Esophagus squamous epithelium (tissue), 5 donors: ENCODE measurements at places on chromosomes 3 and 15. TPM values are rescaled to one million over a fixed set of nuclear protein-coding genes. Genes with fewer than 3 reads are reported as not detected.

The TXNRD3 gene
- total RNA-seq = 14.7 TPM

GRCh38 chr3:136068708-136069107 lies 103.2 kb downstream of the PPP2R3A start:
- no peaks in the 10 kb centered on the region for H3K4me1 ChIP-seq
- H3K4me3 ChIP-seq = no peak overlapping the region
- H3K36me3 ChIP-seq = no peaks in the 10 kb centered on the region
- DNase-seq = no peak
- no peak overlapping the region for H3K27ac ChIP-seq

- no peak overlapping the region for H3K4me3 ChIP-seq
- no peaks in the 10 kb centered on the region for H3K36me3 ChIP-seq
- no peaks in the 10 kb centered on the region for H3K27me3 ChIP-seq
- DNase-seq = no peak
- H3K27ac ChIP-seq = no peak overlapping the region
- H3K4me1 ChIP-seq = no peaks in the 10 kb centered on the region
These were observed 103.7 kb downstream of the RPL22L1 start for GRCh38 chr3:170766253-170766652.

The TMEM44 gene
- total RNA-seq = 4.7 TPM

GRCh38 chr3:11820531-11821041 lies 26.1 kb downstream of the TAMM41 start:
- H3K27ac ChIP-seq = peak overlapping the region; percentile 6
- peaks cover 27% of the 10 kb centered on the region for H3K4me1 ChIP-seq
- DNase-seq = no peak
- no peak overlapping the region for H3K4me3 ChIP-seq
- no peaks in the 10 kb centered on the region for H3K27me3 ChIP-seq
- no peaks in the 10 kb centered on the region for H3K36me3 ChIP-seq

DNA sequence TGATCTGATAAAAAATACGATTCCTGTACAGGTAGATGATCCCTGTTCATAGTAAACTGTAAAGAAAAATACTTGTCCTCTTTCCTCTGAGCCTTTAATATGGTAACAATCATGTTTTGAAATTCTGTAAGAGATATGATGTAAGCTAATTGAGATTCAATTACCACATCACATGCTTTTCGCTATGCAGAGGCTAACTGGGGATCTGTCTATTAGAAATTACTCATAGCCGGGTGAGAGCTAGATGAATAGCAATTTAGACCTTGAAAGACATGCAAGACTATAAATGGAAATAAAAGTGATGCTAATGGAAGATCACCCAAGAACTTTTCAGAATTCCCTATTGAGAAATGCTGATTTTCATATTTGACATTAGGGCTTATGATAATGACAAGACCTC lies 579.9 kb upstream of the ZNF717 start:
- no peak overlapping the region for H3K4me3 ChIP-seq
- H3K27me3 ChIP-seq = no peaks in the 10 kb centered on the region
- H3K4me1 ChIP-seq = no peaks in the 10 kb centered on the region
- no peaks in the 10 kb centered on the region for H3K36me3 ChIP-seq
- DNase-seq = no peak
